GM13977 (cell line): ENCODE measurements at places on chromosomes 16 and 17.

DNA sequence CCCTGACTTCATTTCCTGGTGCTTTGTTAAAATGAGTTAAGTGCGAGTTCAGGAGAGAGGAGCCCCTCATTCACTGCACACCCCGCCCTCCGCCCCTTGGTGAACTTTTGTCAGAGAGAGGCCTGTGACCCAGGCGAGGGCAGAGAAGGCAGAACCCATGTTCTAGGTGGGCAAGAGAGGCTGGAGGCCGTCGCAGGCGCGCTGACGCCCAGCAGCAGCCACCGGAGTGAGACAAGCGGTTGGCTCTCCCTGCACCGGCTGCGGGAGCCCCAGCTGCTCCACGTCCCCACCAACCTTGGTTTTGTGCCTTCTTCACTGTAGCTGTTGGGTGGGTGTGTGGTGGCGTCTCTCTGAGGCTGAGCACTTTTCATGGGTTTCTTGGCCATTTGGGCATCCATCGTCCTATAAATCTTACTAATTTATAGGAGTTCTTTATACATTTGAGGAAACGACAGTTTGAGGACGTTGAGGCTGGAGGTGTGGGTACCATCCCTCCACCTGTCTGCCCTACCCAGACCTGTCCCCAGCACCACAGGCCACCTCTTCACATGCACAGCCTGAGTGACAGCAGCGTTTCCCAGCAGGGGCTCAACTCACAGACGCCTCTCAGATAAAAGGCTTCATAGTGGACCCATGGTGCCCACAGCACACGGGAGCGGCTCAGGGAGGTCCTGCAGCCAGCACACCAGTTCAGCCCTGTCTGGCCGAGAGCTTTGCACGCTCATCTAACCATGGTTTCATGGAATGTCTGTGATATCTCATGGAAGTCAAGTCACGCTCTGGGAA, 45.2 kb upstream of the CBFA2T3 start:
- no peak for DNase-seq

GRCh38 chr17:13933441-13934276, 135.6 kb upstream of the COX10 start:
- no peak for DNase-seq

GRCh38 chr17:67178555-67178954, 66.4 kb downstream of the HELZ start:
- DNase-seq = no peak

DNA sequence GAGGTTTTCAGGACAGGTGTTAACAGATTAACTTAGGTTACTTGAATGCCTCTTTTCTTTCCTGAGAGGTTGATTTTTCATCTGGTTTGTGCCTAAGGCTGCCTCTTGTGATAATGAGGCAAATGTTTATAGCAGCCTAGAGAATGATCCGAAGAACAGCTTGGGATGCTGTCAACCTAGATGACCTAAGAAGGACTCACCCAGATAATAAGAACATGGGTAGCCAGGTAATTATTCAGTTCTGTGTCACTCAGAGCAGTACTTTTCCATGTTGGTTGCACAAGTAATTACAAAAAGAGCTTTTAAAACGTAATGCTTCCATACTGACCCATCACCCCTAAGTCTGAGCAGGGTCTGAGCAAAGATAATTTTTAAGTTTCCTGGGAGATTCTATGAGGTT, 60.3 kb downstream of the CHD9 start:
- DNase-seq = no peak

GRCh38 chr17:371583-371982, 19.0 kb upstream of the RPH3AL start:
- no peak for DNase-seq

- no peak for DNase-seq
Measured at GRCh38 chr17:73623247-73623646, 21.0 kb downstream of the SDK2 start.

- no peak for DNase-seq
Measured at GRCh38 chr17:80031691-80032430, 3.8 kb downstream of the TBC1D16 start.

GRCh38 chr16:23436951-23437350, 16.0 kb downstream of the COG7 start:
- DNase-seq = no peak

GRCh38 chr17:50203086-50203485, 1.7 kb upstream of the COL1A1 start:
- DNase-seq = no peak
